Urothelium cell line (cell line): ENCODE measurements at places on chromosomes 3 and 15.

- no peak for DNase-seq
Observed at GRCh38 chr15:66555685-66556084, 10.1 kb downstream of the LCTL start.

- DNase-seq, result no peak
Observed at GRCh38 chr3:22920006-22920405, 283.1 kb upstream of the UBE2E2 start.

DNA sequence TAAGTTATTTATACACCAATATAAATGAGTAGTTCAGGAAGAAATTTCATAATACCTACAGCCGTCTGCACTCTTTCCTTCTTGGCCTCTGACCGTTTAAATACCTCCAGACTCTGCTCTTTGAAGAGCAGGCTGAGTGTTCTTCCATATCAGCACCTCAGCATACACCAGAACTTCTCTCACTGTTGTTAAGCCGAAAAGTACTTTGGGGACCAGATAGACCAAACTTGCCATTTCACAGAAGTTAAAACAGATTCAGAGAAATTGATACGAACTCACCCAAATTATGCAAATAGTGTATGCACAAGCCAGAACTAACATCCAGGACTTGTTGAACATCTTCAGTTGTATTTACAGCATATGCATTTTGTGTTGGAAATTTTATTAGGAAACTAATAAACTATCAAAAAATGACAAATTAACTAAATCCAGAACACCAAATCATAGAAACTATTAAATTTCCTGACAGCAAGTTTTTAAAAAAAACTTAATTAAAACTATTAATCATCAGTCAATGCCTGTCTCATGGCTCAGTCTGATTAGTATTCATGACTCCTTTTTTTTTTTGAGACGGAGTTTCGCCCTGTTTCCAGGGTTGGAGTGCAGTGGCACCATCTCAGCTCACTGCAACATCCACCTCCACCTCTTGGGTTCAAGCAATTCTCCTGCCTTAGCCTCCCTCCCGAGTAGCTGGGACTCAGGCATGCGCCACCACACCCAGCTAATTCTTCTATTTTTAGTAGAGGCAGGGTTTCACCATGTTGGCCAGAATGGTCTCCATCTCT is 24.1 kb downstream of the CGGBP1 start:
- no peak for DNase-seq

GRCh38 chr15:40287505-40287904 is 4.6 kb upstream of the ANKRD63 start:
- no peak for DNase-seq

GRCh38 chr3:149701206-149701976 is 43.6 kb upstream of the WWTR1 start:
- no peak for DNase-seq

DNA sequence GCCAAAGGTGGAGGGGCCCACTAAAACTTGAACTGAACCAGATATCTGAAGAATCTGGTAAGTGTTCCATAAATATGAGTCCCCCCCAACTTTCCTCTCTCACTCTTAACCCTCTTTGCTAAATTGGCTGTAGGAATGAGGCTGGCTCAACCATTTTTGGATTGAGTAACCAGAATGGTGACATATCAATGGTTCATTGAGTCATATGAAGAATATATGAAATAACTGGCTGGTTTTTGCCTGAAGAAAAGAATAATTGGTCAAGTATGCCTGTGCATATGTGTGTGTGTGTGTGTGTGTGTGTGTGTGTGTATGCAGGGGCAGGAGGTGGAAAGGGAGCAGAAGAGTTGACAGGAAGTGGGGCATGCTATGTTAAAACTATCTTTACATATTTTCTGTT is 472.9 kb upstream of the THBS1 start:
- no peak for DNase-seq

GRCh38 chr3:52314489-52314888 is 1.6 kb upstream of the DNAH1 start:
- no peak for DNase-seq

- DNase-seq, result no peak
Observed at GRCh38 chr3:80770106-80771074, 991.1 kb downstream of the GBE1 start.

- DNase-seq, result no peak
Observed at GRCh38 chr15:64635499-64636495, 139.6 kb downstream of the RBPMS2 start.
